SIG-M5 (cell line): ENCODE measurements at places on chromosomes 6 and 20.

DNA sequence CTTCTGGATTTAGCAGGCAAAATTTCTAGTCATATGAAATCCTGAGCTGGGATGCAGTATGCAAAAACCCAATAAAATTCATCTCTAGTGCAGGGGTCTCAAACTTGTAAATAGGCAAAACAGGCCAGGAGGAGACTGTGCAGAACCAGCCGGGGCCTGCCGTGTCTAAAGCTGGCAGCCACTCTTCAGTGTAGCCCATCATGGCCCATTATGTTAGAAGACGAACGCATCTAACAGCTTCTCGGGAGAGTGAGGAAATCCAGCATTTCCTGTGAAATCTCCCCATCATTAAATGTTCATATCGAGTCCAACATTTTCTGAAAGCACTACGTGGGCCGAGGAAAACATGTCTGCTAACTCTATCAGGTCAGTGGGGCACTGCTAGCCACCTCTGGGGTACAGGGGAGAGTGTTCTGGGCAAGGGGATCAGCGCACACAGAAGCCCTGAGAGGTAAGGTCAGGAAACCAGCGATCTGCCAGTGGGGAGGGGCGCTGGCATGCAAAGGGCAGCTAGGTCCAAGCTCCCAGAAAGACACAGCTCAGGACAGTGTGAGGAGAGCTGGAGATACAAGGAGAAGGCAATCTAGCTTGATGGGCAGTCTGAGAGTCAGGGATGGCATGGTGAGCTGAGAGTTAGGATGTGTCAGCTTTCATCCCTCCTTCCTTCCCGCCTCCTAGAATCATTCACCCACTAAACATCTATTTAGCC lies 144.2 kb downstream of the PREX1 start:
- DNase-seq = no peak

DNA sequence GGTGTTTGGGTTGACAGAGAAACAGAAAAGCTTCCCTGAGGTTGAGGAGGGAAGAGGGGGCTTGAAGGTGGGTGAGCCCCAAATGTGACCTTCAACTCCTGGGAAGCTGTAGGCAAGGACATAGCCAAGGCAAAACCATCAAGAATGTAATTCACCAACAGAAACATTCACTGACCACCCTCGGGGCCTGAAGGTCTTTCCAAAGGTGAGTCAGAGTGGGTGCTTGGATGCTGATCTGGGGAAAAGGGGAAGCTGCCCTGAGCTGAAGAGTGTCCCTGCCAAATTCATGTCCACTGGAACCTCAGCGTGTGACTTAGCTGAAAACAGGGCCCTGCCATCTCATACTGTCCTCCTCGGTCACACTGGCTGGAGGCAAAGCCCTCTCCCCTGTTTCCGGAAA lies 234.2 kb upstream of the SULF2 start:
- DNase-seq = no peak

DNA sequence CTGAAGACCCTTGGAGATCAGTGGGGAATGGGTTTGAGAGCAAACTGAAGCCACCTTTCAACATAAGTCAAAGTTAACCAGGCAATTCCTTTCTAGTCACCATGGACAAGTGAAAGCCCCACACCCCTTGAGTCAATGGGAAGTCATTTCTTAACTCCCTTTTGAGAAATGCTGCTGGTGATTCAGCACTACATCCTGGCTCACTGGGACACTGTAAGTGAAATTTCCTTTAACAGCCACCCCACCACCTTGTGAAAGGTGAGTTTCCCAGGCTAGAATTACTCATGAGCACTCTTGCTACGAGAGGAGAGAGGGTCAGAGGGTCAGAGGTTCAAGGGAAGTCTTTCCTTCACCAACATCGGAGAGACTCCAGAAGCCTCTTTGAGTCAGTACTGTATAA lies 93.3 kb upstream of the MARCKS start:
- no peak for DNase-seq

DNA sequence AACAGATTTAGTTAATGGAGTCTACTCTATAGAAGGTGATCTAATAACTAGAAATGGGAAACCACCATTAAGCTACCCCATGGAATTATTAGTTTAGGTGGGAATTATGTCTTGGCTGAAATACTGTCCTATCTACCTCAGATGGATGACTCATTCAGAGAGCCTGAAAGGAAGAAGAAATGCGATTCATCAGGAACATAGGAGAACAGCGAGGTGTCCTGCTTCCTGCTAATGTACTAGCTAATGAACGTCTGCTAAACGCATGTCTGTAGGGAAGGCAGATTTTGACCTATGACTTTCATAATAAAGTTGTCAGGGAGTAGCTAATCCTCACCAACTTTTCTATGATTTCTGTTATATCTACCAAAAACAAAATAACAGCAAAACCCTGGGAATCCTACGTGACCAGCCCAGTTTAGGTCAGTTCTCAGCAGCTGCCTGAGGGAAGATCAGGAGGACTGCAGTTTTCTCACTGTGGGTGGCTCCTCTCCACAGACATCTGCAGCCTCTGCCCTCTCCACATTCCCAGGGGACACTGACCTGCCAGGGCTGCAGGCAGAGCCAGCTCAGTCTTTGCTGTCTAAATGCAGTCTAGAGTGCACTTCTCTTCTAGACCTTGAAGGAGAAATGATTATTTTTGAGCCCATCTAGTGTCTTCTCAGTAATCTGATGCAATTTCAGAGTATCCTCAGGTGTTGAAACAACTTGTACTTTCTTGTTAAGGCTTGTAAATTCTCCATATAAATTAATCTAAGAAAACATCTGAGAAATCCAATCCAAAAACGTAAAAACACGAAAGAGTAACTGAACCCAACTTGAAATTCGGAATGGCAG lies 18.1 kb upstream of the SFT2D1 start:
- no peak for DNase-seq

DNA sequence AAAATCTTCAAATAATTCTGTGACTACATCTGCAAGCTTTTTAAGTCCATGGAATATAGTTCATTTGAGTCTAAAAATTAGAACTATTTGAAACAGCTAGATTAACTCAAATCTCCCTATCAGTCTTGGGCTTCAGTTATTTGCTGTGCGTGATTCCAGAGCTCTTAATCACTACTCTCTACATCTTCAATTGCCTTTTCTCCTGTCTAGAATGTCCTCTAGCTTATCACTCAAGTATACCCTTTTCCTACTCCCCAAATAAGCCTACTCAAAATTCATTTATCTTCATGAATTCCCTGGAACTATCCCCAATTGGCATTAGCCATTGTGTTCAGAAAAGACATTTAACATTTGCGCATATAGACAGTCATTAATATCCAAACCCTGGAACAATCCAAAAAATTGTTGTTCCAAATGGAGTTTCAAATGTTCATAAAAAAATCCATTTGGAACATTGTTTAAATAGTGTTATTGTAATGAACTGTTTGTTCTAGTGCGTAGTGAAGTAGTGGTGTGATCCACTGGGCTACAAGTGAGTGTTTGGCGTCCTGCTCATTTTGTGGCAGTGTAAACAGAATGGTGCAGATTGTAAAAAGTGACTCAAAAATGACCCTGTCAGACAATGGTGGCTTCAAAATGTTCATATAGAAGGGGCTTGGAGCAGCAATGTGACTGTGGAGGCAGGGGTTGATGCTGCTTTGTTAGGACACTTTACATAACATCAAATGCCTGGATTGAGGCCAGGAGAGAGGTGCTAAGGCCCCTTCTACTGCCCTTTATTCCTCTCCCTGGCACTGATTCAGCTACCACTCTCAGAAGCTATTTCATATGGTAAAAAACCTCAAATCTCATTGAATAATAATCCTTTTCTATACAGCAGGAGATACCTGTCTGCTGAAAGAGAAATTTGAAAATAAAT lies 122.3 kb downstream of the KIF6 start:
- no peak for DNase-seq

- DNase-seq = no peak
Measured at GRCh38 chr6:122653094-122653493, 42.9 kb downstream of the PKIB start.

DNA sequence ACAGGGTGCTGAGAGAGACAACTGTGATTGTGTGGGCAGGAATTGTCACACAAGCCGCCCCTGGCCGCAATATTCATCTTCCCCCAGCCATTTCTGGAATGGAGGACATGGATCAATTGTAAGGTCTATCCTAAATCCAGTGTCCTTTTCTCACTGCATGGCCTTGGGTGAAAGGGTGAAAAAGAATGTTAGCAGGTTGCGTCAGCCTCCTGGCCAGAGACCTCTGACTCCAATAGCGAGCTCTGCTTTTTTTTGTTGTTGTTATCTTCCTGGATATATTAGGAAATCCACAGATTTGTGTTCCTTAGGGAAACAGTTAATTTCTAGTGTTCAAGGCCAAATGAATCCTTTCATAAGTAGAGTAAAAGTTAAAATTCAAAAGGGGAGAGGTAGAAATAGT lies 47.1 kb upstream of the CD83 start:
- no peak for DNase-seq

- no peak for DNase-seq
Measured at GRCh38 chr20:17010181-17010580, 216.7 kb upstream of the PCSK2 start.

DNA sequence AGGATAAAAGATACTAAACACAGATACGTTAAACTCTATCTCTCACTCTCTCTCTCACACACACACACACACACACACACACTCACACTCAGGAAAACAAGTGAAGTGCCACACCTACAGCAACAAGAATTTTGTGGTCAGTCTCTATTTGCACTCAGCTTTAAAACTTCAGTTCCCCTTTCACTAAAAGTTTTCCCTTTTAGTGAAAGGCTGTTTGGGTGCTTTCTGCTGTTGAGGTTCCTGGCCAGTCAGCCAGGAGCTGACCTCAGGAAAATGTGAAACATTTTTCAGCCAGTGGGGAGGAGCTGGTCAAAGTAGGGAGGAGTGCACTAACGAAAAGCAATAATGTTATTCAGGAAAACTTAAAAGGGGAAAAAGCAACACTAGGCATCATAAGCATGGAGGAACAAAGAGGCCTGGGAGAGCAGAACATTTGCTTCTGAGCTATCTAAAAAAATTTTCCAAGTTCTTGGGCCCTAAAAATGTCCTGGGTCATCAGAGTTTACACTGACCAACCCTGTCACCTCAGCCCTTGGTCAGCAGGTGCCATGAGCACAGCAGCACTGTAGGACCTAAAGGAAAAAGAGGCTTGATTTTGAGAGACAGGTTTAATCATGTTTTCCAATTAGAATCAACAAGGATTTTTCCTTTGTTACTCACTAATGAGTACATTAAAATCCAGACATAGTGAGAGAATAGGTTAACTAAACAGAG lies 30.7 kb upstream of the NT5E start:
- no peak for DNase-seq

- DNase-seq = no peak
Measured at GRCh38 chr20:47768016-47768824, 17.1 kb downstream of the SULF2 start.

GRCh38 chr6:26363882-26364701 lies 906 bp upstream of the BTN3A2 start:
- no peak for DNase-seq

DNA sequence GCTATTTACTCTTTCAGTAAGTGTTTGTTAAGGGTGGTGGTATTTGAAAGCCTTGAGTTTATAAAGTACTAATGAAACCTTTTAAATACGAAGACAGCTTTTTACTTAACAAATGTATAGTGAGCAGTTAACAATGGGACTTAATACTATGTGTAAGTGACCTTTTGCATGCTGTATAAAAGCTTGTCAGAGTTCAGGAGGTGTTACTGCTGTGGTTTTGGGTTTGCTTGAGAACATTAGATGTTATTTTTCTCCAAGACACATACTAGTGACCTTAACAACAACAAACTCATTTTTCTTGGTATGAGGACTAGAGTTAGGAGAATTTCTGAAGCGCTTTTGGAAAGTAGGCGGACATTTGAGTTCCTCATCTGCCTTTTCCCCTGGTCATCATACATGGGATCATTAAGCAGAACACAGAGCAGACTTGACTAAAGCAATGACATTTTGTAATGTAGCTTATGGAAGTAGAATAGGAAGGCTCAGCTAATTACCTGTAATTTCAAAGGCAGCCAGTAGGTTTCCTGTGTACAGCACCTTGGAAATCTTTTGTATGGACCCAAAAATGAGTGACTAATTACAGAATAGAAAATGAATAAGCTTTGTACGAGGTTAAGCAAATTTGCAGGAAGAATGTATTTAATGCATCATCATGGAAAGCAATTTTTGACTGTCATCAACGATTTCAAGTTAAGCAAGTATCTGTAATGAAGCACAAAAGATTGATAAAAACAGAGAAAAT lies 14.1 kb downstream of the CDYL start:
- DNase-seq = no peak

GRCh38 chr20:34709044-34709830 lies 5.1 kb downstream of the TP53INP2 start:
- no peak for DNase-seq

DNA sequence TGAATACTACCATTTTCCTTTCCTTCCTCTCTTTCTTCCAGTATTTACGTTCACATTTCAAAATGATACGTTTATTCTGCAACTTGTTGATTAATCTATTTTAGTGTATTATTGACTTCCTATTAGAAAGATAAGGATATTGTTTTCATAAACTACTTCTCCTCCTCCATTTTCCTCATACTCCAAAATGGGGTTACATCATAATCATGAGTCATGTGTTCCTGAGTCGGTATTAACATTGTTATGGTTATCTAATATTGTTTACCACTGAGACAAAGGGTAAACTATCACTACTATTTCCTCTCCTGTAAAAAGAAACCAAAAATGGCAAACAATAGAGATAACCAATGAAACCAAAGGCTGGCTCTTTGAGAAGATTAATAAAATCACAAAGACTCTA lies 126.5 kb upstream of the CDYL start:
- no peak for DNase-seq

- peak; percentile 11 for DNase-seq
Measured at GRCh38 chr6:152301765-152302568, 335.2 kb downstream of the SYNE1 start.

DNA sequence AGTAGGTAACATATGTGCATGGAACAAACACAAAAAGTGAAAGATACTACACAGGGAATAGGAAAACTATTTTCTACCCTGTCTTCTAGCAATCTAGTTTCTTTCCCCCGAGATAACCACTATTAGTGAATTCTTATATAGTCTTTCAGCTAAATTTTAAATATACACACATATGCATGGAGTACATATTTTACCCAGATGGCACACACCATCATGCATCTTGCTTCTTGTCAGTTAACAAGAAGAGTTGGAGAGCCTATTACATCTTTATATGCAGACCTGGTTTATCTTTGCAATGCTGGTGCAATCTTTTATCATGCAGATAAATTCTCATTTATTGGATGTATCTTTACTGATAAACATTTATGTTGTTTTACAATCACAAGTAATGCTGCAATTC lies 100.4 kb downstream of the OTOR start:
- no peak for DNase-seq

DNA sequence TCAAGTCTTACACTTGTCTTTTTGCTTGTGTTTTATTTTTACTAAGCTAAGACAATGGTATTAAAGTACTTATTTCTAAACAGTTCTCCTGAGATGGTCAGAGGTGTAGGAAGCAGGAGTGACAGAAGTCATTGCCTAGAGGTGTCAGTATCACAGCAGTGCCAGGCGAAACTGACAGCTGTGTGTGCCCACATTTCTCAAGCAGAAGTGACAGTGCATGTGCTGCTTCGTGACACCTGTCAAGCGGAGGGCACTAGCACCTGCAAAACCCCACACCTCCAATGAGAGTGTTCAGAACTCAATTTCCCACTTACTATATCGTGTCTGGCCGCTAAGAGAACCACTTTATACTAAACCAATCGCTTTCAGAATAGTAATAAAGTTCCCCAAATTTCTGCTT lies 82.8 kb downstream of the SLC23A2 start:
- DNase-seq = no peak
